ENCODE measurements at places on chromosomes 6 and 20.

- no peak for ATAC-seq
Observed at GRCh38 chr20:33576432-33577125, 85.5 kb upstream of the C20orf144 start.

DNA sequence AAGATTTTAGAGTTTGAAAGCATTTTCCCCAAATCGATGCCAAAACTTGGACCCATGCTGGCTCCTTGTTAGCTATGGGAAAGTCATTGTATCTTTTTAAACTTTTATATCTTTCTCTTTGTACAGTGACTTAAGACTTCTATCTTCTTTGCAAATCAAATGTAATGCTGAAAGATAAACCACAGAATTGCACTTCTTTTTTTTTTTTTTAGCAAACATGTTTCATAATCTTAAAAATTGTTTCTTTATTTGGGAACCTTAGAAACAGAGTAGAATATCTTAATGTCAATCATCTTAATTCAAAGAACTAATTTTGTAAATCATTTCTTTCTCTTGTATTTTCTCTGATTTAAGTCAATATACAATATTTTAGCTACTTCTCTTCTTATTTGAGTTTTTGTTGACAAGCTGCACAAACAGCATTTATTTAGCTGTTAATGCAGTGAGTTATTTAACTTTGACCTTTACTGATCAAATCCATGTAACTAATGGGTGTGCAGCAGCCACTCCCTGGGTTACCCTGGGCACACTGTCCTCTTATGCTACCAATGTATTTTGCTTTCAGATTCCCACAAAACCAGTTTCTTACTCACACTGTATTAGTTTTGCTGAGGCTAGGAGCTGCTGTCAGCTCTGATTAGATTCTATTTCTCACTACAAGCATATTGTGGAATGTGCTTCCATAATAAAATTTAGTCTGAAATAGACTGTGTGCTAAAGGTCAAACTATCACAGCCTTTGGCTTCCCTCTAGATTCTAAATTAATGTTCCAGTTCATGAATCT is 279.6 kb downstream of the ADGB start:
- ATAC-seq = no peak

- ATAC-seq = no peak
Observed at GRCh38 chr20:53748821-53749421, 155.3 kb upstream of the ZNF217 start.

DNA sequence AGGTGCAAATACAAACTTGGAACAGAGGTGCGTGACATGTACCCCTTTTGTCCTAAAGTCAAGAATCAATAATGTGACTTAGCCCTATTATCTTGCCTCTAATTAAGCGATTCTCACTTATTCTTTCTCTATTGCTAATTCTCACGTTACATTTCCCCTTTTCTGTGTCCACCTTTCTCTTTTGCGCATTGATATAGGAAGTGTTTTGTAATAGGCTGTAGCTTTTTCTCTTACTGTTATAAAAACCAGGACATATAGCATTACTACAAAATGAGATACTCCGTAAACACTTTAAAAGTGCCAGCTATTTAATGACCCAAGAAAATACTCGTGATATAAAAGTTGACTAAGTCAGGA is 669 bp upstream of the TMEM30A start:
- ATAC-seq = no peak

GRCh38 chr6:18160911-18161310 is 5.7 kb downstream of the KDM1B start:
- no peak for ATAC-seq

DNA sequence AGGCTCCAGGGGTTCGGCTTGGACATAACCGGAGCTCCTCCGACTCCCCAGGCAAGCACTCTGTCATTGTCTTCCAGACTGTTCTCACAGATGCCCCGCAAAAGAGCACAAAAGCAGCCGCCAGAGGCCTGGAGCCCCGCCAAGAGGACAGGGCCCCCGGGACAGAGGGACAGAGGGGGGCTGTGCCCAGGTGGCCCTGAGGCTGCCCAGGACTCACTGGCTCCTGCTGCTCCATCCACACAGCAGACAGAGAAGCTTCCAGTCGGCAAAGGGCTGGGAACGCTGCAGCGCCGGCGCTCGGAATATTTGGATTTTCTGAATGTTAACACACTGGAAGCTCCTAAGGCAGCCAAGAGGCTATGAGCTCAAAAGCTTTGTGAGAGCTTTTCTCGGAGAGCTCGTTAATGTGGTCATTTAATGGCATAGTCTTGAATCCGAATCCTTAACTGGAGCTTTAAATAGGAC is 68.0 kb upstream of the QKI start:
- ATAC-seq = no peak

- no peak for ATAC-seq
Observed at GRCh38 chr20:34155836-34156235, 43.8 kb upstream of the EIF2S2 start.

DNA sequence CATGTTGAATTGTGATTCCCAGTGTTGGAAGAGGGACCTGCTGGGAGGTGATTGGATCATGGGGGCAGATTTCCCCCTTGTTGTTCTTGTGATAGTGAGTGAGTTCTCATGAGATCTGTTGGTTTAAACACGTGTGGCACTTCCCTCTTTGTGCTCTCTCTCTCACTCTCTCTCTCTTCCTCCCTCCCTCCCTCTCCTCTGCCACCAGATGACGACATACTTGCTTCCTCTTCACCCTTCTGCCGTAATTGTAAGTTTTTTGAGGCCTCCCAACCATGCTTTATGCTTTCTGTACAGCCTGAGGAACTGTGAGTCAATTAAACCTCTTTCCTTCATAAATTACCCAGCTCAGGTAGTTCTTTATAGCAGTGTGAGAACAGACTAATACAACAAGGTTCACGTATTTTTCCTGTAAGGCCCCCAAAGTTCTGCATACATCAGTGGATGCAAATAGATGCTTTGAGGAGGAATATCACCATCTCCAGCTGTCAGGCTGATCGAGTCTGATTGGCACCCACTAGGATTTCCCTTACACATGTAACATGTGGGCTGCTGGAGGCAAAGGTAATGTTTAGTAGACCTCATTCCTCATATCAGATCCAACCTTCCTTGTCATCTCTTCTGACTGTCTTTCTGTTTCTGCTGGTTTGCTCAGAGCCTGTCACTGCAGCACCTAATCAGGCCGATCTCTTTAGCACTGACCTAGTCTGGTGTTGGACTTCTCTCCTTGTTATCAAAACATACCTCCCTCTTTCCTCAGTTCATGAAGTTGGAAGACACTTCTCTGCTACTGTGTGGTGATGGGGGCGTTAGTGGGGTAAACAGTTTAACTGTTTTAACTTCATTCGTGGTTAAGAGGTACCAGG is 54.3 kb upstream of the BACH2 start:
- peak; percentile 35 for ATAC-seq

DNA sequence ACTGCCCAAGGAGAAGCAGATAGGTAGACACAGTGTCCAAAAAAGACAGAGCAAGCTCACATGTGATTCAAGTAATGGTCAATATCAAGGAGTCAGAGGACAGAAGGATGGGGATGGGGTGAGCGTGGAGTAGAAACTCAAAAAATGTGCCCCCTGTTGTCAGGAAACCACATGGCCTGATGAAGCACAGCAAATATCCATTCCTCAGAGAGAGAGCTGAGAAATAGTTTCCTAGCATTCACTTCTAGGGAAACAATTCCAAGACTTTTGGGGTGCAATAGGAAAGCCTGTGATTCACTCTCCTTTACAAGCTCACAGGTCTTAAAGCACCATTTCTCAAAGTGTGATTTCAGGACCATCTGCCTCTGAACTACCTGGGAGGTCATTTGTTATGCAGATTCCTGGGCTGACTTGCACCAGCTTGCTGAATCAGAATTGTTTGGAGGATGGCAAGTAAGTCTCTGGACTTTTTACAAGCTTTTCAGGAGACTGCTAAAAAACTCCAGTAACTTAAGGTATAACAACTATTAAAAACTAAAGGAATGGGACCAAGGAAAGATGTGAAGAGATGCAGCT is 432.8 kb downstream of the HDGFL1 start:
- ATAC-seq = no peak

GRCh38 chr6:36129941-36130666 is at the start of gene MAPK13:
Gene MAPK13 (plus strand): TSS chr6:36130513. CDS start chr6:36130583, 70 bp downstream.
- peak; percentile 14 for ATAC-seq

DNA sequence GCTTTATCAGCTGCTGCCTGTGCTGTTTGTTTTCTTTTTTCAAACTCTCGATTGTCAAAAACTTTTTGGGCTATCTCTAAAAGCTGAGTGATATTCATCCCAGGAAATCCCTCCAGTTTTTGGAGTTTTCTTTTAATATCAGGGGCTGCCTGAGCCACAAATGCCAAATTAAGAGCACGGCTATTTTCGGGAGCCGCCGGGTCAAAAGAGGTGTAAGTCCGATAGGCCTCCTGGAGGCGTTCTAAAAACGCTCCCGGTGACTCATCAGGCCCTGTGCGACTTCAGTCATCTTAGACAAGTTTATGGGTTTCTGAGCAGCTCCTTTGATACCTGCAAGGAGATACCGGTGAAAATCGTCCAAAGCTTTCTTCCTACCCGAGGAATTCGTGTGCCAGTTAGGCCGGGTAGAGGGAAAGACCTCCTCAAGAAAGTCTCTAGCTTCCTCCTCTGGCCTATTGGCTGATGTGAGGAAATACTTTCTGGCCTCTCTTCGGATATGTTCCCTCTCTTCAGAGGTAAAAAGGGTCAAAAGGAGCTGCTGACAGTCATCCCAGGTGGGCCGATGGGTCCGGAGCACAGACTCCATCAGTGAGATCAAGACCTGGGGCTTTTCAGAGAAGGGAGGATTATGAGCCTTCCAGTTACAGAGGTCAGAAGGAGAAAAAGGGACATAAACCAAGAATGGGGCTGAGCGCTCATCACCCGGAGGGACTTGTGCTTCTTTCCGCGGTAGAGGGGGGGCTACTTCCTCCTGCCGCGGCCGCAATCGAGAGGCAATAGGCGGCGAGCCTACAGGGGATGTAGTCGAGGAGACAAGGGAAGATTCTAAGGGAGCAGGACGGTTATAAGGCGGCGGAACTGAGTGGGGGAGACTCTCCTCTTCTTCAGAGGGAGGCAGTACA is 151.1 kb downstream of the TRIM27 start:
- no peak for ATAC-seq

DNA sequence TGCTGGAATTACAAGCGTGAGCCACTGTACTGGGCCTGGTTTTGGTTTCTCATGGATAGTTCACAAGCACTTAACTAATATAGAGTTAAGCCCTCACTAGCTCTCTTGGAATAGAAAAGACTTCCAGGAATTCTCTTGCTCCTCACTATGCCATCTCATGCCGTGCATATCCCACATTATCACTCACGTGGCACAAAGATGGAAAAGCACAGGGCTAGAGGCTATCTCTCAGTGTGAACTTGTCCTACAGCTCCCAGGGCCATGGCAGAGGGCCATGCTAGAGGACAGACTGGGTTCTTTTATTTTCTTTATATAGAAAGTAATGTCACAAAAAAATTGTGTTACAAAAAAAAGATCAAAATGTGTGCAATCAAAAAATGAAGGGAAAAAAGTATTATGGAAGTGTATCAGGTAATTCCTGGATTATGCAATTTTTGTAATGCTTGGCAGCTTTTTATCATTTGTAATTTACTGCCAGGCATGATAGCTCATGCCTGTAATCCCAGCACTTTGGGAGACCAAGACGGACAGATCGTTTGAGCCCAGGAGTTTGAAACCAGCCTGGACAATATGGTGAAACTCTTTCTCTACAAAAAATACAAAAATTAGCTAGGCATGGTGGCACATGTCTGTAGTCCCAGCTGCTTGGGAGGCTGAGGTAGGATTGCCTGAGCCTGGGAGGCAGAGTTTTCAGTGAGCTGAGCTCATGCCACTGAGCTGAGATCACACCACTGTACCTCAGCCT is 6.4 kb upstream of the SLC2A12 start:
- ATAC-seq = no peak

GRCh38 chr20:3103369-3104032 is 19.0 kb upstream of the AVP start:
- ATAC-seq = no peak

GRCh38 chr6:113873043-113873667 is 16.0 kb downstream of the MARCKS start:
- ATAC-seq = no peak
